ENCODE measurements at places on chromosomes 12 and 14.

DNA sequence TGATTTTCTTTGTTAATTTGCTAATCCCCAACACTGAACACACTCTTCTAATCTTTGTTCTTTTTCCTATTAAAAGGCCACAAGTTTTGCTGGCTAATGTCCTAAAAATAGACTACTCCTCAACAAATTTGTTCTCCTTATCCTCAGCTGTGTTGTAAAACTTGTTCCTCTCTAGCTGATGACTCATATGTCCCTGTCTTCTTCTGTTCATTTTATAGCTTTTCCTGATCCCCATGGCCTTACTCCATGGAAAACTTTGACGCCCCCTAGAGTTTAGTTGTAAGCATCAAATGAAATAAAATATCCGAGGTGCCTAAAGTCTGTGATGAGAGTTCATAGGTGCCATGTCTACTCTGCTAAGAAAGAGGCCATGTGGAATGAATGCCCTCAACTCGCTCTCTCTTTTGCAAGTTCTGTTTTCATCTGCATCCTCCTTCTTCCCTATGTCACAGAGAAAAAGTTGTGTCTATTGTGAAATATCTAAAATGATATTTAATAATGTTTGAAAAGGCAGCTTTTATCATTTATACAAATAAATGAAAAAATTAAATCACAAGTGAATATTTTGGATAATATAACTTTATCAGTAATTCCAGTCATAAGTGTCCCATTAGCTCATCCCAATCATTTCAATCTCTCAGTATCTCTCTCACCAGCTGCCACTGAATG, 237.9 kb downstream of the IPO8 start:
- no peak for DNase-seq

DNA sequence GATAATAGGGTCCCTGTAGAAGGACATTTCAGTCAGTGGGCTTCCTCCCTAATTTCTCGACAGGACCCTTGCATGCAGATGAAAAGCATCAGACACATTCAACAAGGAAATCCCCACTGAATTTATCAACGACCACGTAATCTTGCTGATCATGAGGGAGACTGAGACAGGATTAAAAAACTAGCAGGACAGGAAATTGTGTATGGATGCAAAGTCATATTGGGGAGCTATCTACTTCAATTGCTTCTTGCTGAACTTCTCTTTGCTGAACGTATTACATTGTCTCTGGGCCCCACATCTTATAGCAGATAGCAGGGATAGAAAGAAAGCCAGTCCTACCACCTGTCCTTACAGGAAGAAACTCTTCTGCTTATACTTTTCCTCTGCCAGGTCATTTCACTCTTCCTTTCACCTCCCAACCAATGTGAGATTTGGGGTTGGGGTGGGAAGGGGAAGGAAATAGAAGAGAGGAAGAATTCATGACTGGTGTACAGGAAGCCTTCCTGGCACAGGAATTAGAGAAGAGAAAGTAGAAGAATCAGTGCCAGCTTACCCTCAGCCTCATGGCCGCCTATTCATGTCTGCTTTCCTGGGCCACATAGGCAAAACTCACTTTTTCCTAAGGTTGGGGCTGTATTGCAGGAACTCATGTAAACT, 333.3 kb downstream of the ZFP36L1 start:
- no peak for DNase-seq

- no peak for DNase-seq
Observed at GRCh38 chr14:90518941-90519256, 122.1 kb downstream of the CALM1 start.

- no peak for DNase-seq
Observed at GRCh38 chr14:23119363-23120327, 590 bp upstream of the CEBPE start.

DNA sequence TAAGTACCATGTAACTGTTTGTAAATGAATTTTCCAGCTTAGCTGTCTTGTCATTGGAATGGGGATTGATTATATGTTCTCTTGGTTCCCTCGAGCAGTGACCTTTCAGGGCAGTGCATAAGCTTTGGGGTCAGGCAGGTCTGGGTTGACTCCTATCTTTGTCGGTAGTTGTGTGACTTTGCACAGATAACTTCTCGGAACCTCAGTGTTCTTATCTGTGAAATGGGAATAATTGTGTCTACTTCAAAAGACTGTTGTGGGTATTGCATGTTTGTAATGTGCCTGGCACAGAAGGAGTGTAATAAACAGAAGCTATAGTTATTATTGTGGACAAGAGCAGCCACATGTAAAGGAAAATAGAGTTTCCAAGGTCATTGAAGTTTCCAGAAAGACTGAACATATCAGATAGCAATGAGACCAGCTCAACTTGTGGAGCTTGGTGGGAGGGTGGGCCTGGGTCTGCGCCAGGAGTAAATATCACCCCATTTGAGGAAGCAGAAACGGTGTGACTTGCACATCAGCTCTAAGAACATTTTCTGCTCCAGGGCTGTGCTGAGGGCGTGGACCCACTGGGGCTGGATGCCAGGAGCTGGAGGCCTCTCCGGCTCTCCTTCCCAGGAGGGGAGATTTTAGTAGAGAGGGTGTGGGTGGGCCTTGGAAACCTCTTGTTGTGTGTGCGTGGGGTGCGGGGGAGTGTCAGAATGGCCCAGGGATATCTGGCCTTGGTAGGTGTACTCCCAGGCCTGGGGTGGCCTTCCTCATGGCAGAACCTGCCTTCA, 19.7 kb downstream of the FOS start:
- DNase-seq, result no peak

- no peak for DNase-seq
Observed at GRCh38 chr12:103929784-103930033, 501 bp upstream of the HSP90B1 start.

DNA sequence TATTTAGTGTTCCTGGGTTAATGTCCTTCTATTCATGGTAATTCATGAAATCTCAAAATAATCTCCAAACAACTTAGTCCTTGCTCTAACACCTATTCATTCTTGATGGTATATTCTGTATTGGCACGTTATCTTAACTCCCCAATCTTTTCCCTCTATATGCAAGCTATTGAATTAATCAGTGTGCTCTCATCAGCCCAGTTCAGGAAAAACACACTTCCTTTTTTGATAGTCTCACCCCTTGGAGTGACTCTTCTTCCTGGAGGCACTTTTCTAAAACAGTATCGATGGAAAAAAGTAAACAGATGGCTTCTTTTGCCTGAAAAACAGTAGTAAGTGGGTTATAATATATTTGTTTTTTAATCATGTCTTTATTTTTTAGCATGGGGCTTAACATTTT, 28.6 kb downstream of the TULP3 start:
- DNase-seq, result no peak

GRCh38 chr12:1115484-1116231, 124.6 kb downstream of the ERC1 start:
- DNase-seq, result no peak

- DNase-seq, result no peak
Observed at GRCh38 chr14:90005441-90005840, 49.7 kb downstream of the TDP1 start.

- no peak for DNase-seq
Observed at GRCh38 chr14:98951031-98951430, 321.0 kb downstream of the BCL11B start.

- DNase-seq, result no peak
Observed at GRCh38 chr12:103875666-103876065, 34.6 kb upstream of the NT5DC3 start.

DNA sequence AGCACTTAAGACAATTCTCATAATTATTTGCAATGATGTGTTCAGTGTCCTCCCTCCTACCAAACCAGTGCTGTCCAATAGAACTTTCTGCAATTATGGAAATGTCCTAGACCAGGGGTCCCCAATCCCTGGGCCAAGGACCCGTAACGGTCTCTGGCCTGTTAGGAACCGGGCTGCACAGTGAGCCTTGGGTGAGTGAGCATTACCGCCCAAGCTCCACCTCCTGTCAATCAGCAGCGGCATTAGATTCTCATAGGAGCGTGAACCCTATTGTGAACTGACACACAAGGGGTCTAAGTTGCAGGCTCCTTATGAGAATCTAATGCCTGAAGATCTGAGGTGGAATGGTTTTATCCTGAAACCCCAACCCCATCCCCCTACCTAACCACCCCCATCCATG, 3.9 kb downstream of the SVOP start:
- DNase-seq, result no peak

GRCh38 chr14:70077720-70078119, 111.0 kb downstream of the SLC8A3 start:
- no peak for DNase-seq

DNA sequence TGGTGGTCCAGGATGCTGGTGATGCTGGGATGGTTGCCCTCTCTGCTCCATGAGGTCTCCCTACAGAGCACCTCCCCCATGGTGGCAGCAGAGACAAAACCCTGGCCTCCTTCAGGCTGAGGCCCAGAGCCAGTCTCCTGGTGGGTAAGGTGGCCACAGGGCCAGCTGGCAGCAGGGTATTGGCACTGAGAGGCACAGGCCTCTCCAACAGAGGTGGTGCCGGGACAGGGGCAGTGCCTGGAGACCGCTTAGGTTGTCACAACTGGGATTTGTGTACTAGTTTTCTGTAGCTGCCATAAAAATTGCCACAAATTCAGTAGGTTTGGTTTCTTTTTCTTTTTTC, 6.1 kb upstream of the MTA1 start:
- no peak for DNase-seq

DNA sequence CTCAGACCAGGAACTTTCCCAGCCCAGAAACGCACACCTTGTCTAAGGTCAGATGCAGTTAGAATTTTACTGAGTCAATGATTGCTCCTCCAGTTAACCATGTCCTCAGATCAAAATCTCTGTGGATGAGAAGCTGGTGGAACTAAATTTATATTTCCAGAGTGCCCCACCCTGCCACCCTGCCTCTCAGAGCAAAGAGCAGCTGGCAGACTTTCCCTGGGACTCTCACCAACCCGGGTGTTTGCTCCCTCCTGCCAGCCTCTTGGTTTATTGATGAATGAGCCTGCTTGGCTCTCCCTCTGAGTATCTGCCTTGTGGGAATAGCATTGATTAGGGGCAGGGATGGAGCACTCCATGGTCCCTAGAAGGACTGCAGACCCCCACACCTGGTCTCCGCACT, 5.9 kb upstream of the KRT1 start:
- DNase-seq, result no peak
